NCI-H446 (cell line): ENCODE measurements at places on chromosomes 11 and 22.

DNA sequence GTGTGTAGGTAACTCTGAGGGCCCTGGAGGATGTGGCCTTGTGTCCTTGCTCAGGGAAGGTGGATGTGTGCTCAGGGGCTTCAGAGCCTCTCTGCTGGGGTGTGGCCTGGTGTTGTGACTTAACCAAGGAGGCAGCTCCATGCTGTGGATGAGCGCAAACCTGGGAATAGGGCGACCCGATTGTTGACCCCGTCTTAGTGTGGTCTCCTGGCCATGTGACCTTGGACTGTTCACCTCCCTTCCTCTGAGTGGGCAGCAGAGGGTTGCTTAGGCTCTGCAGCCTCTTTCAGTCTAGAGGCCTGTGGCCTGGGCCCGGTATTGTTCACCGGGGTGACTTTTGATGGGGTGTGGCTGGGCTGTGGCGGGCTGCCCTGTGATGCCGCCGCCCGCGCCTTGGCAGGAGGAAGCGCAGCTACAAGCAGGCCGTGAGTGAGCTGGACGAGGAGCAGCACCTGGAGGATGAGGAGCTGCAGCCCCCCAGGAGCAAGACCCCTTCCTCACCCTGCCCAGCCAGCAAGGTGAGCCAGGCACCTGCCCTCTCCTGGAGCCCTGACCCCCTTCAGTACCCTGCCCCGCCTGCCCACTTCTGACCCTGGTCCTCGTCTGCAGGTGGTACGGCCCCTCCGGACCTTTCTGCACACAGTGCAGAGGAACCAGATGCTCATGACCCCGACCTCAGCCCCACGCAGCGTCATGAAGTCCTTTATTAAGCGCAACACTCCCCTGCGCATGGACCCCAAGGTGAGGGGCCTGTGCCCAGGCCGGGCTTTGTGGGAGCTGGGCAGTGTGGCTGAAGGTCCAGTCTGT, 16.7 kb downstream of the INCENP start:
- DNase-seq = no peak

DNA sequence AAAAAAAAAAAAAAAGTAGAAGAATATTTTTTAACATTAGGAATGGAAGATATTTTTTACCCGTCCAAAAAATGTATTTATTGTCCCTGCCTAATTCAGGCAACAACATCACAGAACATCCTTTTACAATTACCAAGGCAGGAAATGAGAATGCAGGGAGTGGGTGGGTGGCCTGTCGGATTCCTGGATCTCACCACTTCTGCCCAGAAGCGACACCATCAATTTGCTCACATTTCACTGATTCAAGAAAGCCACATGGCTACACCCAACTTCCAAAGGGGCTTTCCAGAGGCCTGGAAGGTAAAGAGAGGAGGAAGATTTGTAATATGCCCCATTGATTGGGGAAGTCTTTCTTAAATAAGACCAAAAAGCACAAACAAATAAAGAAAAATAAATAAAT, 93.8 kb upstream of the CLPB start:
- no peak for DNase-seq

DNA sequence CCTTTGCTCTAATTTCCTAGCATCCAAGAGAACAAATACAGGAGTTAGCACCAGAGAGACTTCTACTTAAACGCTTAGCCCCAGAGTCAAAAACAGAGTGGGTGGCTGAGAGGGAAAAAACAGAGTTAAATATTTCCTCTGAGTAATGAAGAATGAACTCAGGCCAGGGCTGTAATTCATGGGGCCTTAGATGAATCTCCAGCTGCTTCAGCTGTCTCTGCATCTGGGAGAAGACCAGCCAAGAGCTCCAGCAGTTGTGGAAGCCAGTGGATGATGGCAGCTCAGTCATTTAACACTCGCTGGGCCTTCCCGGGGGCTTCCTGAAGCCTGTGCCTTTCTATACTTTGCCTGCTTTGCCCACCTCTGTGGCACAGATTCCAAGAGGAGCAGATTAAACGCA, 5.7 kb upstream of the ADAMTS15 start:
- no peak for DNase-seq

DNA sequence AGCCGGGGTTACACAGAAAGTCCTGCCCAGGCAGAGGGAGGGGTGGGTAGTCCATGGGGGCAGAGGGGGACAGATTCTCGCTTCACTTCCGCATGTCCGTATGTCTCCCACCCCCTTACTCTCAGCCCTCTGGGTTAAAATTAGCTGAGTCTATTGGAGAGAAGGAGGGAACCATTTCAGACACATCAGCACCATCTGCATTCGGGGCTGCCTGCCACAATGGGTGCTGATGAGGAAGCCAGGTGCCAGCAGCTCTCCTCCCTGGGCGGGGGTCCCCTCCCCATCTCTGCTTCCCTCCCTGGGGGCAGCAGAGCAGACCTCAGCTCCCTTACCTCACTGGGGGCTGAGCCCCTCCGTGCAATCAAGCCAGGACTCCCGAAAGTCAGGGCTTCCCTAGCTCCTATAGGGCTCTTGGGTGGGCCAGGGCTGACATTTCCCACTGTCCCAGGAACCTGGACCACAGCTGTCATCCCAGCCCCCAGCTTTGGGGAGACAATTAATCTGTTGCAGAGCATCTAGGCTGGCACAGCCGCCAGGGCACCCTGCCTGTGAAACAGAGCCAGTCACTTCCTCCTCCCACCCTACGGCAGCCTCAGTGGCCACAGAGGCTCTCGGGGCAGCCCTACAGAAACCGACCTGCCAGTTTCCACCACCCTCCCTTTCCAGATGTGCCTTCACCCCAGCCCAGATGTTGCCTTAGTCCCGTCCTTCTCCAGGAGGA, 67.3 kb downstream of the PDE2A start:
- no peak for DNase-seq

- DNase-seq = no peak
Measured at GRCh38 chr11:20056950-20057943, 103.0 kb downstream of the DBX1 start.

GRCh38 chr11:96052921-96053651, 129.2 kb upstream of the MTMR2 start:
- peak; percentile 68 for DNase-seq

DNA sequence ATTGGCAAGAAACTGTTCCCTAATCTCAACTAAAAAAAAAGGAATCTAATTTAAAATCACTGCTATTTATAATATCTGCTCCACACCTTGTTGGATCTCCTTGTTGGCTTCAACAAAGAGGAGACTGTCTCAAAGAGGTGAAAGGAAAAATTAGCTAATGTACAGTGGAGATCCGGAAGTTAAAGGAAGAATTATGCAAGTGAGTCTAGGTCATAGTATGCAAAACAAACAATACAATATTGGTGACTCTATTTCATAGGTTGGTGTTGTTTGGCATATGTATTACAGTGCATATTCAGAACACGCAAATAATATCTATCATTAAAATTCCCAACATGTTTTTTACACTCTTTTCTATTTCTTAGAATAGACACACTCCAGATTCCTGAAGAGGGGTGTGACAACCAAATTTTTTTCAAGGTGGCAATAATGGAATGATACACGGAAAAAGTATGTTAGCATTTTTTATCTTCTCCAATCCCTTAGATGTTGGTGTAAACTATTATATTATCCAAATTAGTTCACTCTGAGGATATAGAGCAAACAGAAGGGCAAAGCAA, 685.3 kb downstream of the KCNA4 start:
- DNase-seq = no peak

DNA sequence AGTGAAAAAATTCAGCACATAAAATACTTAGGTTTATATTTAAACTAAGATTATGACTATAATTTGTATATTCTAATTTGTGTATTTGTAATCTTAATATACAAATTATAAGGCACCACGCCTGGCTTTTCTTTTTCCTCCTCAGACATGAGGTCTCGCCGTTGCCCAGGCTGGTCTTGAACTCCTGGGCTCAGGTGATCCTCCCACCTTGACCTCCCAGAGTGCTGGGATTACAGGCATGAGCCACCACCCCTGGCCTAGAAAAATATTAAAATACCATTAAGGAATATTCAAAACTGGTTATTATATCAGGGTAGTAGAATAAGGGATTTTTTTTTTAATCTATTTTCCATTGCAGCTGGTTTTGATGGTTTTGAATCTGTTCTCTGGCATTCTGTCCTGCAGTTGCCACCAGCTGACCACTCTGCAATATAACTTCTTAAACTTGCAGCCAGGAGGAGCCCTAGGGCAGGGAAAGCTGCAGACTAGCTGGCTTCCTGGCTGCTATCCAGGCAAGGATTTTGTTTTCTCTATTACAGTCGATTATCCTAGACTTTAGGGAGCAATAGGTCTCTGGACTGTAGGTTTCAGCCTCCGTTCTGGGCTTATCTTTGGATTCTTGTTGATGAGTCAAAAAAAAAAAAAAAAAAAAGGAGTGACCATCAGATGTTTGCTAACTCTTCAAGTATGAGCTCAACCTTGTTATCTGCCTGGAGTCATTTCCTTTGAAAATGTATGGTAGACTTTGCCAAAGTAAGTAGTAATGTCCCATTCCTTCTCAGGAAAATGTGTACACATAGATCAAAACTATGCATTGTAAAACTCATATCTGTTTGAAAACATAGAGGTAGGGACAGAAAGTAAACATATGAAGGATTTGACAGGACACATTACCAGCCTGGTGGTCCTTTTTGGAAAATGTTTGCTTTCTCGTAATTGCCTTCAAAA, 13.2 kb downstream of the POLA2 start:
- DNase-seq = peak; percentile 69

- no peak for DNase-seq
Measured at GRCh38 chr11:71566081-71566620, 788 bp downstream of the KRTAP5-10 start.

- no peak for DNase-seq
Measured at GRCh38 chr11:81036168-81036870, 1595.5 kb upstream of the TENM4 start.

- DNase-seq = no peak
Measured at GRCh38 chr11:73193251-73194033, 24.6 kb upstream of the P2RY2 start.

DNA sequence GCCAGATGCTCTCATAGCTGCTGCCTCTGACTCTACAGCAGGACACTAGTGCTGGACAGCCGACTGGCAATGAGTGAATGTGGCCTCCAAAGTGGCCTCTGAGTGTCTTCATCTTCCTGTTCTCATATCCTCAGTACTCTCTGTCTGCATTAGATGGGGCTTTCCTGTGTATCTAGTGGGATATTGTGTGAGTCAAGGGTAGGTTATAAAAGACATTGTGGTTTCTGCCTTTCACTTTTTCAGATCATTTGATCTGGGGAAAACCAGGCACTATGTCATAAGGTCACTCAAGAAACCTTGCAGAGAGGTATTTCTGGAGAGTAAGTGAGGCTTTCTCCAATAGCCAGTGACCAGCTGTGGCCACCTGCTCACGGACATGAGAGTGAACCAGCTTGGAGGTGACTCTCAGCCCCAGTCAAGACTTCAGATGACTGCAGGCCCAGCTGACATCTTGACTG, 333.6 kb upstream of the NCAM1 start:
- no peak for DNase-seq

GRCh38 chr11:120259988-120260565, 20.1 kb downstream of the POU2F3 start:
- no peak for DNase-seq

- no peak for DNase-seq
Measured at GRCh38 chr11:1211838-1212237, 11.0 kb upstream of the MUC5B start.

GRCh38 chr11:33974804-33975203, 76.7 kb upstream of the CAPRIN1 start:
- no peak for DNase-seq

DNA sequence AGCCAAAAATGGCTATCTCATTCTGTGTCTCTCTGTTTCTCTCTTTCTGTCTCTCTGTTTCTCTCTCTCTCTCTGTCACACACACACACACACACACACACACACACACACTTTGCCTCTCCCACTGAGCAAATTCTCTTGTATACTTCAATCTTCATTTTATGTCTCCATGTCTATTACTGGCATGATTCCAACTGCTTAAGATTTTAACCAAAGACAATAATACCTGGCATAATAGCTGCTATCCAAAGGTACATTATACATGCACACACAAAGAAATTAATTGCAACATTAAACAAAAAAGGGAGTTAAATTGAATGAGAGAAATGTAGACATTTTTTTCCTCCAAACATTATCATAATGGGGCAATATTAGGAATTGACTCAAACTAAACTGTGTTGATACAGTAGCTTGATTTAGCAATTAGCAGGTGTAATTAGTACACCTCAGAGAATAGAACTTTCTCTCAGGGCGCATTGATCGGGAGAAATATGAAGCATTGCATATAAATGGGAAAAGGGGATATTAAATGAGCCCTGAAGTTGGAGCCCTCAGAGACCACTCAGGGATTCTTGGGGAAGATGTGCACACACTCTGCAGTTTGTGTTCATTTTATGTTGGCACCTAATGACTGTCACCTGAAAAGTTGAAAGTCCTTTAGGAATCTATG, 17.4 kb upstream of the SLC1A2 start:
- no peak for DNase-seq
